ENCODE measurements at places on chromosomes 12 and 14.

- no peak for DNase-seq
Observed at GRCh38 chr14:97618917-97619690, 821.9 kb downstream of the VRK1 start.

- DNase-seq = no peak
Observed at GRCh38 chr12:100566887-100567637, 6.4 kb upstream of the GAS2L3 start.

GRCh38 chr12:55718624-55719275, 1.4 kb upstream of the RDH5 start:
- no peak for DNase-seq

- no peak for DNase-seq
Observed at GRCh38 chr12:10247436-10248058, 34.9 kb downstream of the GABARAPL1 start.

DNA sequence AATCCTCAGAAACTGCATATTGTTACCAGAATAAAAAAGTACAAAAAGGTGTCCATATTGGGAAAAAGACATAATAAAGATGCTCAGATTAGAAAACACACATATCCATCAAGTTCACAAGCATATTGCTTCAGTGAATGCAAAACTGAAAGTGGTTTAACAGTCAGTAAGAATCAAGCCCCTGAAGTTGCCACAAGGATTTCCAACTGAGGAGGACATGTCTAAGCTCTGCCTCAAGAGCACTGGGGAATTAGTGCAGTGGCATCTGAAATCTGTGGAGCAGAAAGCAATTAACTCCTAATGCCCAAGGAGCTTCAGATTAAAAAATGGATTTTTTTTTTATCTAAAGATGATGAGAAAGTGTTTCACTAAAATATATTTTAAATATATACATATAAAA, 113.2 kb downstream of the DENND5B start:
- no peak for DNase-seq

DNA sequence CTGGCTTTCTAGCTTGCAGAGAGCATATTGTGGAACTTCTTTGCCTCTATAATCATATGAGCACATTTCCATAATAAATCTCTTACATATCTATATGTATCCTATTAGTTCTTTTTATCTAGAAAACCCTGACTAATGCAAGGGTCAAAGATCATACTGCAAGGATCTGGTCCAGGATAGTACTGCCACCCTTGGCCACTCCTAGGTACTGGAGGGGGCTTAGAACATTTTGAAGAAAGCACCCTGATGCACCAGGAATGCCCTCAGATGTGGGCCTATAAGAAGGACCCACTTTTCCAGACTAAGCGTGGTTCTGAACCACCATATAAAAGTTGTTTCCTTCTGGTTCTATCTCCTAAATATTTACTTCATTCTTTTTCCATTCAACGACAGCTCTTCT, 14.6 kb downstream of the ATXN7L3B start:
- DNase-seq = peak; percentile 10

DNA sequence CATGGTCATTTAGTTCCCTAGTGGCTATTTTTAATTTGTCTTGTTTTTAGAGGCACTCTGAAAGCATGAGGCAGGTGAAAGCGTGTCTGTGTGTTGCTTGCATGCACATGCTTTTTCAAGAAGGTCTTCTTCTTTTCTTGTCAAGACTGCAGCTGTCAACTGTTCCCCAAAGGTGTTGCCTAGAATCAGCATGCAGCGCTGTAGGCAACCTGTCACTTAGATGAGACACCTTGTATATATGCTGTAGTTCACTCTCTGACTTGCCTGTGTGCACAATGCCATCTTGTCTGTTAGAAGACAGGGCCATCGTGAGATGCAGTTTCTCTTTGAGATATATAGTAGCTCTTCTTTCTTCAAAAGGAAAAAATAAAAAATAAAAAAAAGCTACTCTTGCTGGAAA, 885.7 kb downstream of the DIO2 start:
- DNase-seq = no peak

DNA sequence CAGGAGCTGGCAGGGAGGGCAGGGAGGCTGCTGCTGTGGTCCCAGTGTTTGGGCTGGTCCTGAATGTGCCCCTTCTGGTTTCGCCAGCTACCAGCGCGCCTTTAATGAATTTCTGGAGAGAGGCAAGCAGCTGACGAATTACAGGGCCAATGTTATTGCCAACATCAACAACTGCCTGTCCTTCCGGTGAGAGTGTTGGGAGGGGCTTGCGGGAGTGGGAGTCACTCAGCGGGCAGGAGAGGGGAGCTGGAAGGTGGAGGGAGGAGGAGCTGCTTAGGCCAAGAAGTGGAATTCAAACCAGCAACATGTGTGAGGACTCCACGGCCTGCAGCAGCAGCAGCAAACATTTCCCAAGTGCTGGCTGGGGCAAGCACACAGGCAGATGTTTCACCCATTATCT, 7.7 kb downstream of the TNFAIP2 start:
- no peak for DNase-seq
